ENCODE measurements at places on chromosomes 2 and 18.

GRCh38 chr2:72803626-72804320 is 22.1 kb downstream of the EXOC6B start:
- DNase-seq: no peak

GRCh38 chr2:3505771-3506170 is 13.6 kb downstream of the ADI1 start:
- DNase-seq: no peak

DNA sequence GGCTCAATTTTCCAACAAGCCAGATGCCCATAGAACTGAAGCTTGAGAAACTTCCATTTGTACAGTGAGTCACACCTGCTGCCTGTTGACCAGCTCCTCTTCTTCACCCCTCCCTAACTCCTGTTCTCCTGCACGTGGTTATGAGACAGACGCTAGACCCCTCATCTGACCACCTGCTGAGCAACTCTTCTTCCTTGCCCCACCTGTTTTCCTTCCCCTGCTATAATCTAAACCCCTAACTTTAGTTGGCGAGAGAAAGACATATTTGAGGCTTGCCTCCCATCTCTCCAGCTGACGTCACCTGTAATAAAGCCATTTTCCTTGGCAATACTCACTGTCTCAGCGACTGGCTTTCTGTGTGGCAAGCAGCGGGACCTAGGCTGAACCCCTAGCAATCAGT is 22.3 kb upstream of the ITM2C start:
- DNase-seq: no peak

DNA sequence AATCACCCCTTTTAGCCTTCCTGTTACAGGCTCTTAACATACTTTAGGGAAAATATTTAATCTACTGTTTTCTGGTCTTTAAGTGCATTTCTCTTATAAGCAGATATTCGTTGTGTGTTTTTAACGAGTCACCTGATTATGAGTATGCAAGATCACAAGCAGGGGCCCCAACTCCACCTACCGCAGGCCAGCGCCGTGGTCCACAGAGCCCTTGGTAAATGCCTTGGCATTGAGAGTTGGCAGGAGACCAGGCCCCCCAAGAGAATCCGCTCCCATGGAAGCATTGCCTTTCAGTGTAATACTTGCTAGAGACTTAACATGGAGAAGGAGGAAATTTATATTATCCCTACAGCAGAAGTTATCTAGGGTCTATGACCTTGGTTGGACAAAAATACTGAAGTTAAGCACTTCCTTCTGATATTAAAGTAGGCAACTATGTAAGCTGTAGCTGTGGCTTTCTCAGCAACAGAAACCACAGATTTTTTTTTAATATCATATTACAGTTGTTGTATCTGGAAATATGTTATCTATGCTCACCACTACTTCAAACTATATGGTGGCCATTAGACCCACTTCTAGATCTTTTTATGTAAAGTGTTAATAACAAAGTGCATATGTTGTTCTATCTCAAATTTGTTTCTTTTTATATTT is 241.8 kb upstream of the MGAT5 start:
- DNase-seq: no peak

- DNase-seq: no peak
Observed at GRCh38 chr2:171308280-171309054, 125.3 kb downstream of the METTL8 start.

- no peak for DNase-seq
Observed at GRCh38 chr2:97993926-97994325, 1.8 kb downstream of the TMEM131 start.

- DNase-seq: no peak
Observed at GRCh38 chr2:240759459-240759858, 60.6 kb downstream of the KIF1A start.
